NCI-H510A treated with DMSO at 0.1 percent for 48 hours (cell line): ENCODE measurements at places on chromosomes 7 and 10.

GRCh38 chr7:979886-980571 is 3.0 kb upstream of the CYP2W1 start:
- DNase-seq: no peak

GRCh38 chr10:79559726-79560125 is 481 bp downstream of the SFTPA2 start:
- DNase-seq: no peak

DNA sequence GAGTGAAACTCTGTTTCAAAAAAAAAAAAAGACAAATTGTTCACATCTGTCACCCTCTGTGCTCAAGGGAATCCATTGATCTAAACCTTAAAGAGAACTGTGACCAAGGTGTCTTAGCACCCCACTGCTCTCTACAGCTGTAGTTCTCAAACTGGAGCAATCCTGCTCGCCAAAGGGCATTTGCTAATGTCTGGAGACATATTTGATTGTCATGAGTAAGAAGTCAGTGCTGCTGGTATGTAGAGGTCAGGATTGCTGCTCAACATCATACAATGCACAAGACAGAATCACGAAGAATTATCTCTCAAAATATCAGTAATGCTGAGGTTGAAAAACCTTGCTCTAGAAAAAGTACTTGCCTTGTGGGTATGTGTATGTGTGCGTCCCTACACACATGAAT is 30.0 kb downstream of the ABLIM1 start:
- DNase-seq: no peak

- no peak for DNase-seq
Measured at GRCh38 chr10:74008212-74008731, 10.4 kb downstream of the VCL start.

DNA sequence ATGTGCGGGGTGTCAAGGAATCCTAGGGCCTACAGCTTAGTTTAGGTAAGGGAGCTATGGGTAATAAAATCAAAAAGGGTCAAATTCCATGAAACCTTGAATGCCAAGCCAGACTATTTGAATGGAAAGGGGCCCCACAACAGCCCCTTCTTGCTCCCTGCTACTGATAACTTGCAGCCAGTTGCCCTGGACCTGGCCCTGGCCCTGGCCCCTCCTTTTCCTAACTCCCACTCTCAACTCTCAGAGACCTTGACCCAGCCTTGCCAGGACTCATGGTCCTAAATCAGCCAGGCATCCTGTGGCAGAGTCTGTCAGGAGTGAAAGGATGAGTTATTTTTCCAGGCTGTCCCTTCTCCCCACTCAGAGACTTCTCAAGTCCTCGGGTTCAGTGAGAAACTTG is 5.9 kb downstream of the KCNIP2 start:
- DNase-seq: no peak

DNA sequence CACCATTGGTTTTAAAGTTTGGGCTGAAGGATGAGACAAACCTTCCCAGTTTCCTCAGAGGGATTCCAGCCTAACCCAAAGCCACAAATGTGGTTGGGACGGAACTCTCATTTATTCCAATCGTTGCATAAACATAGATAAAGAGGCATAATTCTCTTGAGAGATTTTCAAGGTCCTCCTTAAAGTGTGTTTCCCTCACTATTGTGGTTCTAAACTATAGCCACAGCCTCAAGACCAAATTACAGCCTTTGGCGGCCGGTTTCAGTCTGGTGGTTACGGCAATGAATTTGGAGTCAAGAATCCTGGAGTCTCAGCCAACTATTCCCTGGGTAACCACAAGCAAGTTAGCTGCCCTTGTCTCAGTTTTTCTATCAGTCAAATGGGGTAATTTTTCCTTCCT is 42.6 kb downstream of the SEM1 start:
- DNase-seq: no peak

DNA sequence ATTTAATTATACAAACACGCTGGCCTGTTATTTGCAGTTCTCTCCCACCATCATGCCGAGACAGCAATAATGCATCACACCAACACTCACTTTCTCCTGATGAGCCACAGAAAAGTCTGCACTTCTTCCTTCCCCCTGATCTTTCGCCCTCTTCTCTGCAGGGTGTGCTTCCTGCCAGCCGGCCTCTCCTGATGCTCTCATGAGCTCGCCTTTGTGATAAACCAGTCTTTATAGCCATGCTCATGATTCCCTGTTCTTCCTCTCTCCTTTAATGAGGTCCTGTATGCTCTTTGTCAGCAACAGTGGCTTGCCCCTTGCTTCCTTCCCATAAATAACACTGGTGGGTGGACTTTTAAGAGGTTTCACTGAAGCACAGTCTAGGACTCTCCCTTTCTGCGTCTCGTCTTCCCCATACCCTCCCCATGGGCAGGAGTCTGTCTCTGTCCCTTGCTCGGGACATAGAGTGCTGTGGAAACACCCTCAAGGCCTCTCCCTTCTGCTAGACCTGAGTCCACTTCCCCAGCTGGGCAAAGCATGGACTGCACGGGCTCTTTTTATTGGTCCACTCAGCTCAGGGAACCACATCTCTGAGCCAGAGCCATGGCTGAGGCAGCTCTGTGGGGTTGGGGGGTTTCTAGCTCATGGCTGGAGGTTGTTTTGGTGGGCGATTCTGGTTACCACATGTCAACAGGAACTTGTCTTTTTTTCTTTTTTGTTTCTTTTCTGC is 133.9 kb downstream of the C10orf105 start:
- DNase-seq: peak; percentile 38

DNA sequence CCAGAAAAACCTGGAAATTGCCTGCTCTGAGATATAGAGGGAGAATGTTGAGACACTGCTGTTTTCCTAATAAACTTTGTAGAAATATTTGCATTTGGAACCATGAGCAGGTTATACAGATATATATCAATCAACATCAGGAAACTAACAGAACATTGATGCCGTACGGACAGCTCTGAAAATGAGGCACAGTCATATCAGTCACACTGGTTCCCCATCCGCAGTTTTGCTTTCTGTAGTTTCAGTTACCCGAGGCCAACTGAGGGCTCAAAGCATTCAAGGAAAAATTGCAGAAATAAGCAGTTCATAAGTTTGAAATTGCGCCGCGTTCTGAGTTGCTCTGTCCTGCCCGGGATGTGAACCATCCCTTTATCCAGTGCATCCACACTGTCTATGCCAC is 137.9 kb downstream of the KLF6 start:
- DNase-seq: no peak

DNA sequence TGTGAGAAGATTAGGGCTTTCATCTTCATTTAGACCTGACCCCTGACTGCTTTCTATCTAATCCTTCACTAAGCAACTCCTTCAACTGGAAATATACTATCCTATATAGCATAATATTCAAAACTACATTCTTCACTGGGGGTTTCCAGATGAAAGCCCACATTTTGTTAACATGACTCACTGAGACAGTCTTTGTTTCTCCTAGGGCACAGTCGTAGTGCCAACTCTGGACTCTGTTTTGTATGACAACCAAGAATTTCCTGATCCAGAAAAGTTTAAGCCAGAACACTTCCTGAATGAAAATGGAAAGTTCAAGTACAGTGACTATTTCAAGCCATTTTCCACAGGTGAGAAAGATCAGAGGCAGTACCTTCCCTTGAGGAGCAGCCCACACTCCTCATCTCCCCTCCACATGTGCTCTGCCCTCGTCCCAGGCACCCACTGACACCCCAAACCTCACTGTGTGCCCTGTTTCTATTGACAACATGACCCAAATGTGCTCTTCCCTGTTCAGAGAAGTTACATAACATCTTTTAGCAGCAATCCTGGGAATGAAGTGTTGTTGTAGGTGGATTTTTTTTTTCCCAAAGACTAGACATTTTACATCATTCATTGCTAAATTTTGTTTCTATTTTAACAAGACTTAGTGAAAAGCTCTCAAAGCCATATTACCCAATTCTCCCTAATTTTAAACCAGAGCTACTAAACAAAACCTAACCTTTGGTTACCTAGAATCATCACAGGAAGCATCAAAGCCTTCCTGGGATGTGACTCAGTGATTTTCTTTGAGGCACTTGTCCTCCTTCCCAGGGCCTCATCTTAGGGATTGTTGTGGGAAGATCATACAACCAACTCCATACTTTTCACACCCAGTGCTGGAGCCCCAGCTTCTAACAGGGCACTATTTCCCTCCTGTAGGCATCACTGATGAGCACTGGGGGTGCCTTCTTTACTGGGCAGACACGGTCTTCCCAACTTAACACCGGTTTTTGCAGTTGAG is 10.7 kb downstream of the CYP2E1 start:
- DNase-seq: no peak

- no peak for DNase-seq
Measured at GRCh38 chr10:79162861-79163665, 94.3 kb downstream of the ZMIZ1 start.

DNA sequence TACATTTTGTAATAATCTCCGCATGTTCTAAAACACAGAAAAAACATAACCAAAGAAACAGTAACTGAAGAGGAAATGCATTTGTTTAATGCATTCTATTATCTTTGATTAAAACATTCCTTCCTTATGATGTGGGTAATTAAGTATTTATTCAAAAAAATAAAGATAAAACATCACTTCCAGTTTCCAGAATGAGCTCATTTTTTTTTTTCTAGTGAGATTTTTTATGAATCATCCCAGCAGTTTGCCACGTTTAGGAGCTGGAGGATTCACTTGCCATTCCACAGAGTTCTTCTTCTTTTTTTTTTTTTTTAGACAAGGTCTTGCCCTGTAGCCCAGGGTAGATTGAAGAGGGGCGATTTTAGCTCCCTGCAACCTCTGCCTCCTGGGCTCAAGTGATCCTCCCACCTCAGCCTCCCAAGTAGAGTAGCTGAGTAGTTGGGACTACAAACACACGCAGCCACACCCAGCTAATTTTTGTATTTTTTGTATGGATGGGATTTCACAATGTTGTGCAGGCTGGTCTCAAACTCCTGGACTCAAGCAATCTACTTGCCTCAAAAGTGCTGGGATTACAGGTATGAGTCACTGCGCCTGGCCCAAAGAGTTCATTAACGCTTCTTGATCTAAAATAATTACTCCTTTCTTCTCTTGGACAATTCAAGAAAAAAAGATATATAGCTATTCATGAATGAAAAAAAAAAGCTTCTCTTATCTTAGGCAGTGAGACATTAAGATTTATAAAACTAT is 177.3 kb downstream of the DKK1 start:
- no peak for DNase-seq

DNA sequence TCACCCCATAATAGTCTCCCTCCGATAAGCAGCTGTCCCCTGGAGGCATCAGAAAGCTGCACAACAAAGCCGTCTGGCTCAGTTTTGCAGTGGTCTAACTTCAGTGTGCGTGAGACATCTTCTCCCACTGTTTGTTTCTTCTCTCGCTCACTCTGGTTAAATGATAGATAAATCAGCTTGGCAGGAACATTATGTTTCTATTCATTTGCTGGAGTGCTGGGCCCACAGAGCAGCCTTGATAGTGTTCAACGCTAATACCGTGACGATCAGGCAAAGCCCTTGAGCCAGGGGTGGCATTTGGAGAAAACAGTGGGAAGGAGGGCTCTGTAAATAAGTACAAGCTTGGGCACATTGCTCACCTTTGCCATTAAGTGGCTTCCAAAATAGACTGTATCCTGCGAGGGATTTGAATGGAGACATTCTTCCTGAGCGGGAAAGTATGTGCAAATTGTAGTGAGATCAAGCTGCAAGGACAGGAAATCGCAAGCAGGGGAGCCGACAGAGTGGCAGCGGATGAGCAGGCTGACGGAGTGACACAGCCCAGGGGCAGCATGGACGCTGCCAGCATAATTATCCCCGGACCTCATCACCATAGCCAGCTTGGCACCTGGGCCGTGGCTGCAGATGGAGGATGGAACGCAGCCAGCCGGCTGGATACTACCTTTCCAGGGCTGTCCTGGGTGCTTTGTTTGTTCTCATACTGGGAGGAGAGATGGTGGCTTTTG is 256.8 kb upstream of the FZD8 start:
- no peak for DNase-seq

GRCh38 chr10:52923520-52923919 is 150.9 kb upstream of the MBL2 start:
- DNase-seq: no peak

GRCh38 chr10:34966040-34966439 is 124.1 kb downstream of the CUL2 start:
- no peak for DNase-seq

GRCh38 chr10:101216207-101217043 is 12.8 kb downstream of the LBX1 start:
- DNase-seq: no peak

DNA sequence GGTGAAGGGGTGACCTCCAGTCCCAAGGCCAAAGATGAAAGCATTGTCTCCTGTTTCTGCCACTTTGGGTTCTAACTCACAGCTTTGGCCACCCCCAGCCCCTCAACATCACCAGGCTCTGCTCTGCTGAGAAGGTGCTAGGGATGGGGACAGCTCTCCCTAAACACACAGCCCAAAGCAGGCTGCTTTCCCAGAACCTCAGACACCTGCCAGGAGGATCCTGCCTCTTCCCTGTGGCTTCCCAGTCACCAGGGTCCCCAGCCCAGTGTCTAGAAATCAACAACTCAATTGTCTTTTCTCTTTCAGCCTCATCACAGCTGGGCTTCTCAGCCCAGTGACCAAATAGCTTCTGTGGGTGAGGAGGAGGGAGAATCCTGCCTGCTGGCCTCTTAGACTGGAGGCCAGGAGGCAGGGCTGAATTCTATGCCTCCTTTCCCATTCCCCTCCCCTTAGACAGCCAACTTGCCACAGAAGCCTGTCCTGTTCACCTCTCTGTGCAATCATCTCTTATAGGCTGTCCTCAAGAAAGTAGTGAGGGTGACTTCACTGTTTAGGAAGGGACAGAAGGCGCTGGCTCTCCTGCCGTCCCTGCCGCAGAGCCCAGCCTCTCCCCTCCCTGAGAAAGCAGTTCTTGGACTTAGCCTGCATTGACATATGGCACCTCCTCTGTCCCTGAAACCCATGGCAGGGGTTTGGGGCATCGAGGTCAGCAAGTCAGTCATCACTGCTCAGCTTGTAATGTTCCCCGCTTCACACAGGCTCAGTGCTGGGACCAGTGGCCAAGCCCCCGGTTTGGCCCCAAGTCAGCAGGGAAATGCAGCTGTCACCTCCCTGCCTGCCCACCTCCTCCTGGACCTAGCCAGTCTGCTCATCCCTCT is 3.7 kb downstream of the FGF8 start:
- DNase-seq: no peak

DNA sequence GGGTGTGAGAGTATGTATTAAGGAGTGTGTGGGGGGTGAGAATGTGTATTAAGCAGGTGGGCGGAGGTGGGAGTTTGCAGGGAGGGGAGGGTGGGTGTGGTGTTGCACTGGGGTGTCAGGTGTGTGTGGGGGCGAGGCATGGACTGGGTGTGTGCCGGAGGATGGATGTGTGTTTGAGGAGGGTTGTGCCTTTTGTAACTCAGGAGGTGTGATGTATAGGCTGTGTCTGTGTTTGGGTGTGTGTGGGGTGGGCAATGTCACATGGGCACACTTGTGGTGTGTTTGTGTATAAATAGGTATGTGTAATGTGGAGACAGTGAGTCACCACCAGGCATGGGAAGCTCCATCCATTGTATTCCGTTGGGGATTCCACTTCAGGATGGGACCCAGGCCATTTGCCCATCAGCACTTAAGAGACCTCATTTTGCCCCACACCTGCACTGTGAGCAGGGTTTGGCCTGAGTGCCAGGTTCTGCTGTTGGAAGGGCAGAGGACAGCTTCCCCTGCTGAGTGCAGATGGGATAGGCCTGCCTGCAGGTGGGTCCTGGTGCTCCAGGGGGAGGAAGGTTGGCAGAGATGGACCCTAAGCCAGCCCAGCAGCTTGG is 5.8 kb downstream of the UNC5B start:
- no peak for DNase-seq
